ENCODE measurements at places on chromosomes 12 and 14.

GRCh38 chr14:78399316-78399889 is 229.2 kb downstream of the NRXN3 start:
- no peak for DNase-seq

DNA sequence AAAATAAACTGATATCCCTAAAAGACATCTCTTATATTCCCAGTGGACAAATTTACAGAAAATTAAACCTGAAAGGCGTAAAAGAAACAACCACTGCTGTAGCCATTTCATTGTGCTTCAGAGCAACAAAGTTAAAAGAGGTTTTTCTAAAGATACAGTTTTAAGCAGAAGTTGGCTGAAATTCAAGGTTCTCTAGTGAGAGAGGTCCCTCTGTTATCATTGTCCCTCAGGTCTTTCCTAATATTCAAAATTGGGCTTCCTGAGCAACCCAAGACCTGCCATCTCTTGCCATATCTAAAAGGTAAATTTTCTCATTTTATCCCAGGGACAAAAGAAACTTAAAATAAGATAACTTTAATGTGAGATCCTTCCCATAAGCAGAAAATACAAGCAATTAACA is 10.7 kb upstream of the SOS2 start:
- no peak for DNase-seq

DNA sequence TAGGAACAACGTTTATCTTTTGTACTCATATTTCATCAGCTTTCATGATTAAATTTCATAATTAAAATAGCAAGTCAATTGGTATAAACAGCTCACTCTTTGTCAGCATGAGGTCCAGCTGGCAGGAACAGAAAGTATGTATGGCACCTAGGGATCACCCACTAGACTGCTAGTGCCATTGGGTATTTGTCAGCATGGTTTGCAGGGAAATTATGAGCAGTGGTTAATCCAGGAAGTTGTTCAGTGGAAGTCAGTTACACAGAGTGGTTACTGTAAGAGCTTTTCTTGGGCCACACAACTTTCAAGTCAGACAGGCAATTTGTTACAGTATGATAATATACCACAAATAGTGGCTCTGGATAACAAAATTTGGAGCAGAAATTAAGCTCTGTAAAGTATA is 340.3 kb upstream of the RGS6 start:
- no peak for DNase-seq

DNA sequence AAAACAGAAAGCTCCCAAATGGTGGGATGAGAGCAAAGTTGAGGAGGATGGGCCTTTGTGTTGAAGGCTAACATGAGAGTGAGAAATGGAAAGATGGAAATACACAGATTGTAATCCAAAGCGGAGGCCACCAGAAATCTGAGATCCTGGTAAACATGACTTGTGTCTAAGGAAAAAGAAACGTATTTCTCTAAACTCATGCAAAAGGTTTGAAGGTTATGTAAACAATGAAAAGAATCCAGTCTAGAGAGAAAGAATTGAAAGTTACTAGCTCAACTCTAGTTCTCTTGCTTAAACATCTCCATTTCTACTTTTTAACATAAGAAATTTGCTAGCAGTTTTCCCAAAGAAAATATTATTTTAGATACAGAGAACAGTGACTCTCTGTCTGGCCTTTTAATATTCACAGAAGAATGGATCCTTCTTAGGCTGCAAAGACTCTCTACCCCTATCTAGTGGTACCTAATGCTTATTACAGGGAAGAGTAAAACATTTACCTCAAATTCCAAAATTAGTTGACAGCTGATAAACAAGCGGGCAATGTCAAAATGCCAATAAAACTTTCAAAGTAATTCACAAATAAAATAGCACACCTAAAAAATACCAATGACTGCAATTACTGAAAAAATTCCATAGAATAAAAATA is 75.8 kb upstream of the SOX5 start:
- DNase-seq: no peak

GRCh38 chr14:33110737-33111443 is 172.2 kb downstream of the NPAS3 start:
- DNase-seq: no peak

- DNase-seq: no peak
Measured at GRCh38 chr12:109967383-109968031, 28.7 kb downstream of the GIT2 start.

GRCh38 chr12:64631197-64631596 is 20.9 kb downstream of the RASSF3 start:
- no peak for DNase-seq

DNA sequence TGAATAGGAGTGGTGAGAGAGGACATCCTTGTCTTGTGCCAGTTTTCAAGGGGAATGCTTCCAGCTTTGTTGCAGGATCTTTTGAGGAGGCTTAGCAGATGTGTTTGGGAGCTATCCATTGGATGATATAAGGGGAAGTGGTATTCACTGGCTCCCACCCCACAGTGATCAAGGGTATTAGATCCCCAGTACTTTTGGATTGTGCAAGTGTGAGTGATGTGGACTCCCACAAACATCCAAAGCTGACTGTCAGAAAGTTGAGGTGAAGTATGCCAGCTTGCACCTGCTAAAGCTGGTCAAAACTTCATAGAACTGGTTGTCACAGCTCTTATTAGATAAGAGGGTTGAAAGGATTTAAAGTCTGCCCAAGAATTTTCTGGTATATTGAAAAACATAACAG is 110.1 kb upstream of the BTG1 start:
- DNase-seq: no peak

DNA sequence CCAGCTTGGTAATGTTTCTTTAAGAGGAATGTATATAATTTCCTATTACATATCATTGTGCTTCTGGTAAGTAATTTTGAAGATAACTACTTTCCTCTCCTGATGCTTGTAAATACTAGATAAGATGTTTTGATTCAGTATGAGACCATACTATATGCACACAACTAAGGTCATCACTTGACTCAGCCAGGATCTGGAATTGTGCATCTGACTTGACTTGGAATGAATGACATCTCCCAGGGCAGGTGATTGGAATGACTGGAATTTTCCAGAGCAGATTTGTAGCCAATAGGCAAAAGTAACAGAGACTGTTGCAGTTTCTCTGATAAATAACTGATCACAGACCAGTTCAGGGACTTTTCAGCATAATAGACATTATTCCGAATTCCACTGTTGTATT is 11.1 kb downstream of the BEST3 start:
- DNase-seq: no peak

- DNase-seq: no peak
Measured at GRCh38 chr14:89283327-89284060, 133.5 kb downstream of the FOXN3 start.

DNA sequence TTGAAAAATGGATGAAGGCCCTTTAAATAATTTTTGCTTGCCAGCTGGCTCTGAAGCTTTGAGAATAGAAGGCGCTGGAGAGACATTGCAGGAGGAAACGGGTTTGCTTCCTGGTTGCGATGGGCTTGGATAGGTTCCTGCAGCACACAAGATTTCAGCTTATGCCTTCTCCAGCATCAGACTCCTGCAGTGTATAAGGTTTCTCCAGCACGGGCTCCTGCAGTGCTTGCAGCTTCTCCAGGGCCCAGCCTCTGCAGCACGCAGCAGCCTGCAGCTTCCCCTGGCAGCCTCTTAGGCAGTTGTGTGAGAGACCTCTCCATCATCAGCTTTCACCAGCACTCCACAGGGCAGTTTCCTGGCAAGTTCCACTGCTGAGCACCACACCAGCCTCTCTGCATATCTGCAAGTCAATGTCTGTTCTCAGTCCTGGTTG is 78.7 kb upstream of the ZDHHC17 start:
- DNase-seq: no peak

- no peak for DNase-seq
Measured at GRCh38 chr14:49754570-49755097, 13.3 kb upstream of the KLHDC2 start.

GRCh38 chr14:85531141-85531586 is 1.2 kb downstream of the FLRT2 start:
- DNase-seq: no peak

- DNase-seq: no peak
Measured at GRCh38 chr12:64567570-64567969, 42.7 kb upstream of the RASSF3 start.

DNA sequence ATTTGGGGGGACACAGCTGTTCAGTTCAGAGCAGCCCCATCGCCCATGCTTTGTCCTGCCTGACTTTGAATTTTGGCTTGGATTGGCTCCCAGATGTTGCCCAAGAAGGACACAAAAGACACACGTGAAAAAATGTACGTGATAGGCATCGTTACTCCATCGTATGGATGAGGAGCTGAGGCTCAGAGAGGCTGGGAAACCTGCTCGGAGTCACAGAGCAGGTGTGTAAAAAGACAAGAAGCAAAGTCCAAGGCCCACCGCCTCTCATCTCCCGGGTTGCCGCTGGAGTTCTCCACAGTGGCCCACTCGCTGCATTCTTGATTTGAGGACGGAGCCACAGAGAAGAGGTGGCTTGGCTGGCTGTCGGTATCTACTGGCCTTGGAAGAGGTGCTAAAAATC is 41.0 kb upstream of the BEGAIN start:
- no peak for DNase-seq

DNA sequence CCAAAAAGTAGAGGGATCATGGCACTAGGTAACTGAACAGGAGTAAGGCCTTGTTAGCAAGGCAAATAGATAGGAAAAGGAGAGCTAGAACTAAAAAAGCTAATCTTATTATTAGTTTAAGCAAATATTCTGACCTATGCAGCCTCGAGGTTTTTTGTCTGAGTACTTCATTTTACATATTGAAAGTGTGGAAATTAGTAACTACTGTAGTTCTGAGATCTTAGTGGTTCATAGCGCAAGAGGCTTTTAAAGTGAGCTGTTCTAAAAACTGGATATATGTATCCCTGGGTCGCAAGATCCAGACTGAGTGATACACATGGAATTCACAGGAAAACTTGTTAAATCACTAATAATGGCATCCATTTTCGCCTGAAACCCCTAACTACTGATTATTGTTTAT is 411.0 kb upstream of the SOX5 start:
- DNase-seq: no peak

GRCh38 chr12:94227066-94227465 is 78.7 kb downstream of the PLXNC1 start:
- DNase-seq: no peak
